ENCODE measurements at places on chromosomes 11 and 22.

- no peak for DNase-seq
Observed at GRCh38 chr11:13098616-13099289, 89.6 kb downstream of the RASSF10 start.

DNA sequence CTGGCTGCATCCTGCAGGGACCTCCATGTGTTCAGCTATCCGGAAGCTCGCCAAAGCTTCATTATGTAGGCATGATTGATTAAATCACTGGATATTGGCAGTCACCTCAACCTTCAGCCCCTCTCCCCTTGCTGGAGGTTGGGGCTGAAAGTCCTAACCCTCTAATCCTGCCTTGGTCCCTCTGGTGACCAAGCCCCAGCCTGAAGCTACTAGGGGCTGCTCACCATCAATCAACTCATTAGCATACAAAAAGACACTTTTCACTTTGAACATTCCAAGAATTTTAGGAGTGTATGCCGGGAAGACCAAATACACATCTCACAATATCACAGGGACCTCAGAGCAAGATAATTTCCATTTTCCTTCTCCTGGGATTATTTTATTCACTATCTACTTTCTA is 38.8 kb upstream of the TPBGL start:
- no peak for DNase-seq

DNA sequence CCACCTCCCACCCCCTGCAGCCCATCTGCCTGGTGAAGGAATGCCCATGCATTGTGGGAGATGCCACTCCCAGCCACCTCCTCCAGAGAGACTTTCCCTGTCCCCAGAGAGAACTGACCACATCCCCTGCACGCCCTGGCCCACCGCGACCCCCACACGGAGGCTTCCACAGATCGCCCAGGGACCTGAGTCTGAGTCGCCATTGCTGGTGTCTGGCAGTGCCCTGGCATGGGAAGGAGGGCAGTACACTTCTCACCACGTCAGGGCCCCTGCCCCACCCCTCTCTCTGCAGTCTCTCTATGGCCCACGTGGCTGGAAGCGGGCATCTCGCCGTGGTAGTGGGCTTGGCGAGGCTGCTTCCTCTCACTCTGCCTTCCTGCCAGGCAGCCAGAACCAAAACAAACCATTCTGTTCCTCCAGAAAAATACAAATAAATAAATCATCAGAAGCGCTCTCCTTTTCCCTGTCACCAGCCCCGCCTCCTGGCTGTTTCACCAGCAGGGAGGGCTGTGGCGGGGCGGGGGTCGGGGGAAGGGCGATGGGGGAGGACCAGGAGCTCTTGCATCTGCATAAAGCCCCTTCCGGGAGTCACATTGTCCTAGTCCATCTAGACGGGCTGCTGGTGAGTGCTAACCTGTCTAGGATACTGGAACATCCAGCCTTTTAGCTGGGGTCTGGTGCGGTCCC is 20.9 kb downstream of the SHISAL1 start:
- DNase-seq, result no peak

DNA sequence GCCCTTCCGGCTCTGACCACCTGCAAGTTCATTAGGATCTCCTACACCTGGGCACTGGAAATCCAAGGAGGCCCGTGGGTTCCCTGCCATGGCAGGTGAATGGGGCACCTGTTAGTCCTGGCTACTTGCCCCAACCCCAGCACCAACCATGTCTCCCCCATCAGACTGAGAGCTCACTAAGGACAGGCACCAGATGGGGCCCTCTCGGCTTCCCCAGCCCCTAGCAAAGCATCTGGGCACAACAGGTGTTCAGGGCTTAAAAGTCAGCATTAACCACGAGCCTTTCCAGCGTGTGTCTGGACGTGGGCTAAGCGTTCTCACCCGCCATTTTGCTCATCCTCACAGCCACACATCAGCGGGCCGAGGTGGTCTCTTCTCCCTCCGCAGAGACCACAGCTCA is 2.2 kb downstream of the SULT4A1 start:
- DNase-seq, result no peak

All from NCI-H345 (cell line).